8988T (cell line): ENCODE measurements at places on chromosomes 13 and 19.

DNA sequence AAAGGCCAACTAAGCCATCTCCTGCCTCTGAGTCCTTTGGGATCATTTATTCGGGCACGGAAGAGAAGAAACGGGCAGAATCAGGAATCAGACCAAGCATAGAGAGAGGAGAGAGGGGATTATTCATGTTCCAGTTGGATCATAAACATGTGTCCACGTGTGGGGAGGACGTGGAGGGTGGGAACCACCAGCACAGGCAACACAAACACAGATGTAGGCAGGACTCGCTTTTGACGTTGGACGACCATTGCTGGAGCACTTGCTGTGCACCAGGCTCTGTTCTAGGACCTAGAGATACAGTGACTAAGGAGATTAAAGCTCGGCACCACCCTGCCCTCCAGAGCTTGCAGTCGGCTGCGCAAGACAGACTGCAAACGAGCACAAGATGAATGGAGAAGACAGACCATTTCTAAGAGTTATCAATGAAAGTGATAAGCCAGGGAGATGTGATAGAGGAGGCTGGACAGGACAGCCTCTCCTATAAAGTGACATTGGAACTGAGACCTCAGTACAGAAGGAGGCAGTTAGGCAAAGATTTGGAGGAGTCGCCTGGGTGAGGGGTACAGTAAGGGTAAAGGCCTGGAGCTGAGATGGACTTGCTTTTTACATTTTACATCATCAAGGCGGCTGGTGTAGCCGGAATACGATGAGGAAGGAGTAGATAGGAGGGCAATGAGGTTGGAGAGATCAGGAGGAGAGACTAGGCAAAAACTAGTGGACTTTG, 716 bp downstream of the SH2D3A start:
- no peak for DNase-seq

GRCh38 chr13:98216711-98217285, 39.7 kb upstream of the RNF113B start:
- no peak for DNase-seq

- DNase-seq: no peak
Measured at GRCh38 chr13:22256111-22256639, 585.3 kb downstream of the FGF9 start.

GRCh38 chr13:30629527-30629926, 11.8 kb downstream of the USPL1 start:
- no peak for DNase-seq

GRCh38 chr19:30719999-30720345, 347.8 kb downstream of the ZNF536 start:
- DNase-seq: peak; percentile 53

- DNase-seq: no peak
Measured at GRCh38 chr13:34751492-34751891, 190.6 kb upstream of the NBEA start.

- no peak for DNase-seq
Measured at GRCh38 chr13:97582170-97582569, 148.2 kb downstream of the RAP2A start.

GRCh38 chr19:10655457-10656312, 1.5 kb downstream of the ILF3 start:
- no peak for DNase-seq

DNA sequence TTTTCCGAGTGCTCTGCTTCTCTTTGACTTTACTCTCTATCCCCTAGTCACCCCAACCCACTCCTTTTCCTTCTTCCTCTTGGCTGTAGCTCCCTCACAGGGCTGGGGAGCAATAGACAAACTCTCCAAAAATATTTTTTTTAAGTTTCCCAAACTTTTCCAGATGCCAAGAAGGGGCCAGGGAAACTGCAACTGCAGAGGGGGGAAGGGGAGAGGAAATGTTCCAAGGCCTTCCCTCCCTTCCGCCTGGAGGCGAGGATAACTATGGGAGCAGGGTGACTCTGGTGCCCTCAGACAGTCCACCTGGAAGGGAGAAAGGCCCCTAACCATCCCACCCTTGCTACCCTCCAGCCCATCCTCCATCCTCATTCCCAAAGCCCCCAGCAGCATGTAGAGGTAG, 49.4 kb downstream of the LYL1 start:
- DNase-seq: no peak

- DNase-seq: no peak
Measured at GRCh38 chr13:70784207-70784989, 676.1 kb upstream of the KLHL1 start.

- no peak for DNase-seq
Measured at GRCh38 chr19:13700621-13701020, 63.7 kb upstream of the MRI1 start.

DNA sequence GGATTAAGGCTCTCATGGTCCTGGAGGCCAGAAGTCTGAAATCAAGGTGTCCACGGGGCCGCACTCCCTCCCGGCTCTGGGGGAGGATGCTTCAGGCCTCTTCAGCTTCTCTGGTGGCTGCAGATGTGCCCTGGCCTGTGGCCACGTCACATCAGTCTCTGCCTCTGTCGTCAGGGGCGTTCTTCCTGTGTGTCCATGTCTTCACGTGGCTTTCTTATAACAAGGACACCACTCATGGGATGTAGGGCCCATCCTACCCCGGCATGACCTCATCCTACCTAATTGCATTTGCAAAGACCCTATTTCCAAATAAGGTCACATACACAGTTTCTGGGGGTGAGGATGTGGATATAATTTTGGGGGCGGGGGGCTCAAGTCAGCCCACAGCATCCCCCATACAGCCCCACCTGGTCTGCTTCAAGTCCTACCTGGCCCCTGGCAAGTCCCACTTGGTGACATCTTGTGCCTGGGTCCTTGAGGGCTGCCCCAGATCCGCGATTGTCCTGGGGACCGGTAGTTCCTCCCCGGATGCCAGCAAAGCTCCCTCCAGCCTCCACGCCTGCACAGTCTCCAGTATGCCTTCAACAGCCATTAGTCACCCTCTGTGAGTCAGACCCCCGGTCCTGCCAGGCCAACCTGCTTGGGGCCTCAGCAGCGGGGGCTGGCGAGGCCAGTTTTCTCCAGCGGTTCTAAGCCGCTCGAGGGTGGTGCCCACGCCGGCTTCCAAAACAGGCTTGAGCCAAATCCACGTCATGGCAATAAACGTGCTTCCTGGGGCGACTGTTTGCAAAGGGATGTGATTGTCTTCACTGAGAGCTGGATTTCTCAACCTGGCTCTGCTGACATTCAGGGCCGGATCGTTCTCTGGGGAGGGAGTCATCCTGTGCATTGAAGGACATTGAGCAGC, 32.2 kb downstream of the MYO9B start:
- peak; percentile 99 for DNase-seq

DNA sequence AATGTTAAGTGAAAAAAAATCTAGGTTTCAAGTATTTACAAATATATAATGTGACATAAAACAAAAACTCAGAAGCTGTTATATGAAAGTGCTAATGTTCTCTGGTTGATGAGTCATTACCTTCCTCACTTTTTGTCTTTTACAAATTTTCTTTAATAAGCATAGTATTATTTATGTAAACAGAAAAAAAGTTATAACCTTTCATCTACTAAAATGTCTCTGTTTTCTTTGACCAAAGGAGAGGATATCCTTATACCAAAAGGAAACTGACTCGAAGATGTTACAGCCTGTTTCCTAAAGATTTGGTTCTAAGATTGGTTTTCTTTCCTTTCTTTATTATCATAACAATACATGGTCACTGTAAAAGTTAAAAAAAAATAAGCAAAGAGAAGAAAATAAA, 38.0 kb downstream of the RCBTB2 start:
- no peak for DNase-seq

- no peak for DNase-seq
Measured at GRCh38 chr19:1514986-1515721, 2.3 kb upstream of the ADAMTSL5 start.

DNA sequence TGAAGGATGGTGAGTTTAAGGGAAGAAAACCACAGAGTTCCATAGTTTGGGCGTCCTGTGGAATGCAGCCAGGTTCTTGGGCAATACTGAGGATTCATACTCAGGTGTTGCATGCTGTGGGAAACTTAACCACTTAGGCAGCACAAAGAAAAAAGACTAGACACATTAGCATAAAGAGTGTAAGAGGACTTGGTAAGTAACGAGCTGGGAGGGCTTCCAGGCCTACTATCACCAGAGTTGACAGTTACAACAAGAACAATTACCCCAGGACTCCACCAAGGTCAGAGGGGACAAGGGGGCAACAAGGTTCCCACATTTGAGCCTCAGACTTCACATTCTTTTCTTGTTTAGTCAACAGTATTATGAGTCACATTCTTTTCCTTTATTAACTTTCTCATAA, 33.2 kb downstream of the KCTD12 start:
- no peak for DNase-seq

DNA sequence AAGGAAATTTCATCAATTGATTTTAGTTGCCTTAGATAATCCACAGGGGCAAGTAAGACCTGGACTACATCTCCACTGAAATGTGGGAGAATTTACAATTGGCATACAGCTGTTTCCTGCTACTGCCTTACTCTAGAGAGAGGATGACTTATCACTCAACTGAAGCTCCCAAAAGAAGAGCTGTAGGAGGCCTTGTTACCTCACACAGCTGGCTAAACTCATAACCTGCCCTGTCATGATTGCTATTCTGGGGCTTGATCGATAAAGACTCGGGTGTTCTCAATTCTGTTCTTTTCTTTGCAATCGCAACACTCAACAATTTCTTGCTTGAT, 1396.4 kb downstream of the EFNB2 start:
- no peak for DNase-seq

- no peak for DNase-seq
Measured at GRCh38 chr13:91346062-91346461, 1.4 kb upstream of the MIR17HG start.

DNA sequence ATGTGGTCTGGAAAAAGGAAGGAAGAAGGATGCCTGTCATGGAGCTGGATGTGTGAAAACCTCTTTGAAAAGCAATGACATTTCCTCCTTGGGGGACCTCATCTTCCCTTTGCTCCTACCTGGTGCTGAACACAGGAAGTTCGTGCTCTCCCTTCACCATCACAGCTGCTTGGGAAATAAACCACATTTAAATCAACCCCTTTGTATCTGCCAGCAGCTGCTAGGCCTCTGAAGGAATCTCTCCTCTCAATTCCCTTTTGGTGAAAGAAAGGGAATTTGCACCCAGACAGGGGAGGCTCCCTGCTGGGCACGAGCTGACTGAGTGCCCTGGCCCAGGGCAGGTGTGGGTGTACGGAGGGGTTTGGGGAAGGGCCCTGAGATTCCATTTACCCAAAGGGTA, 437.7 kb downstream of the TSHZ3 start:
- no peak for DNase-seq

DNA sequence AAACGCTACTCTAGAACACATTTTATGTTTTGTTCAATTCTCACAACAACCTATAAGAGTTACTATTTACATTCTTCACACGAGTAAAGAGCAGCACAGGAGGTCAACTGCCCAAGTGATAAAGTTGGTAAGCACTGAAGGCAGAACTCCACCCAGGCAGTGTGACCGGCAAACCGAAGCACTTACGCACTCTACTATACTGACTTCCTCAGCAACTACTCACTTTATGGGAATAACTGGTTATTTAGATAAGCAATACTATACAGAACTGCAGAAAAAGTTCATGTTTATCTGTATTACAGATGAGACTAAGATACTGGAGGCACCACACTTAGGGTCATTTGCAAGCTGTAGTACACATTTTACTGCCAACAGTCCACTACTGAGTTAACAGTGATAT, 28.8 kb downstream of the FOXO1 start:
- DNase-seq: no peak

DNA sequence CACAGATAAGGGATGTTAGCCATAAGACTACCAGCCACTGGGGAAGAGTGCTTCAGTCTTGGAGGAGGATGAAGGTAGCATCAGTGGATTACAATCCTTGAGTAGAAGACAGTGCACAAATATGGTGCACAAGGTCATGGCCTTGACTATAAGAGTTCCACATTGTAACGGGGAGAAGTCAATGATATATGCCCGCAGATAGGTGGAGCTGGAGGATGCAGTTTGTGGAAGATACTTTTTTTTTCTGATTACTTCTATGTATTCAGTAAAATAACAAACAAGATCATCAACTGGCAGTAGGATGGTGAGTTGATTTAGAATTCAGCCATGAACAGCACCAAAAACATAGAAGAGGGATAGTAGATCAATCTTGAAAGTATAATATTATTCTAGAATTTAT, 926.8 kb upstream of the MIR17HG start:
- DNase-seq: no peak

GRCh38 chr13:48652851-48653471, 768 bp upstream of the CYSLTR2 start:
- no peak for DNase-seq

DNA sequence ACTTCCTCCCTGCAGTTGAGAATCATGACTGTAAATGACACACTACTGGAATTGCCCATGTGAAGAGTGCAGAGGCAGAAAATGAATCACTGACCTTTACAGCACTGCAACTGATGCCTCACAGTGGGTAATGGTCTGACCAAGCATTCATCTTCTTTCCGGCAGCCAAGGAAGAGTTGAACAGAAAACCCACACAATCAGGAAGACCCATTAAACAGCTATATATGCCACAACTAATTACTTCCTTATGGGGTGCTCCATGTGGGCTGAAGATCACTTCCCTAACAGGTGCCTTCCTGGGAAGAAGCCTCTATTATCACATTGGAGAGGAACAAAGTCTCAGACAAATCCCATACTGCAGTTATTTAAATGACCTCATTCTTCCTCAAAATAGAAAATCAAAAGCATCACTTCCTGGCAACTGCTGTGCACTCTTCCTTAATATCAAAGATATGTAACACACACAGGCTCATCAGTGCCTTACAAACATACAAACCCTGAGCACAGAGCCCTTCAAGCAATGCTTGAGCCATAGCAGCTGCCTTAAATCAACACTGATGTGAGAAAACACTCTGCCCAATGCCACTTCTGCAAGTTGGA, 45.8 kb downstream of the RUBCNL start:
- DNase-seq: no peak

GRCh38 chr13:41236369-41236768, 27.0 kb downstream of the MTRF1 start:
- DNase-seq: no peak

- no peak for DNase-seq
Measured at GRCh38 chr13:30002577-30002976, 152.2 kb upstream of the UBL3 start.

DNA sequence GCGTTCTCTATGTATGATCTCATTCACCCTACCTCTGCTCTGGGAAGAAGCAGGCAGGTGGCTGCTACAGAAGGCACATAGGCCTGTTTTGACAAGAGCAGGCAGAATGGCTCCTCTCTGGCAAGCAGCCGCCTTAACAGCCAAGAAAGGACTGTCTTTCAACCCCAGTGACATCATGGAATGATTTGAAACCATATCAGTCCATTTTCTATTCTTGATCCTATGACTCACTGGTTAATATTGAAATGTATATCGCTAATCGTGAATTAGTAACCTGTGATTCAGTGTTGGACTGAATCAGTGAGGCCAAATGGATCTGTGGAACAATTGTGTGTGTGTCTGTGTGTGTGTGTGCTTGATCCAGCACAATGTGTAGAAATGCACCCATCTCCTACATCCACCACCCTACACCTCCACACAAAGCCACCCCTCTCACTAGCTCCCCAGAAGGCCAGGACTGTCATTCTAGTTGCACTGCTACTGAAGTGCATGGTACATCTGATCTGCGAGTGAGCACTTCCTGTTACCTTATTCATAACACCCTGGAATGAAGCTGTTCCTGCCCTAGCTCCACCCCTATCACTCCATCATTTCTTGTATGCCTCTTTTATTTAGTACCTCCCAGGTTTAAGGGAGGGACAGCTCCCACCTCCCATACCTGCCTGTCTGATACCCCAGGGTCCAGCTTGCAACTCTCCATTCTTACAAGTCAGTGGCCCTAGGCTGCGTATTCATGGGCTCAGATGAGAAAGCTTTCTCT, 460.0 kb downstream of the FOXO1 start:
- DNase-seq: no peak

GRCh38 chr13:105678072-105678471, 857.4 kb downstream of the EFNB2 start:
- no peak for DNase-seq

GRCh38 chr13:64778002-64778401, 2452.1 kb downstream of the PCDH9 start:
- DNase-seq: no peak
